ENCODE measurements at places on chromosomes 3 and 15.

DNA sequence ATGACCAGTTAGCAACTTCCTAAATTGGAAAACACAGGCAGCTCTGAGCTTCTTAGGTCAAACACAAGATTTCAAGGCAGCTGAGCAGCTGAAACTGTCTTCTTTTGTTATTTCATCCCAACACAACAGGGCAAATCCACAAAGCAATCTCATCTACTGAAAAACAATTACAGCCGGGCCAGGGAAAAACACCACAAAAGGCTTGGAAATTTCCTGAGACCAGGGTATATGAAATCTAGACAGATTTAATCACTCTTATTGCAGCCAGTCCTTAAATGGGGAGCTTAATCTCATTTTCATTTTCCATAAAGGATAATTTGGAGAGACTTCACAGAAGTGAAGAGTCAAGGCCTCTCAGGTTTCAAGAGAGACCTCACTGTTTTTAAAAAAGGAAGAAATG is 181.8 kb downstream of the SSR3 start:
- no peak for DNase-seq

- no peak for DNase-seq
These were observed 85.3 kb downstream of the ASB7 start for GRCh38 chr15:100687582-100688141.

GRCh38 chr15:51267703-51268083 is 70.7 kb downstream of the CYP19A1 start:
- DNase-seq = no peak

DNA sequence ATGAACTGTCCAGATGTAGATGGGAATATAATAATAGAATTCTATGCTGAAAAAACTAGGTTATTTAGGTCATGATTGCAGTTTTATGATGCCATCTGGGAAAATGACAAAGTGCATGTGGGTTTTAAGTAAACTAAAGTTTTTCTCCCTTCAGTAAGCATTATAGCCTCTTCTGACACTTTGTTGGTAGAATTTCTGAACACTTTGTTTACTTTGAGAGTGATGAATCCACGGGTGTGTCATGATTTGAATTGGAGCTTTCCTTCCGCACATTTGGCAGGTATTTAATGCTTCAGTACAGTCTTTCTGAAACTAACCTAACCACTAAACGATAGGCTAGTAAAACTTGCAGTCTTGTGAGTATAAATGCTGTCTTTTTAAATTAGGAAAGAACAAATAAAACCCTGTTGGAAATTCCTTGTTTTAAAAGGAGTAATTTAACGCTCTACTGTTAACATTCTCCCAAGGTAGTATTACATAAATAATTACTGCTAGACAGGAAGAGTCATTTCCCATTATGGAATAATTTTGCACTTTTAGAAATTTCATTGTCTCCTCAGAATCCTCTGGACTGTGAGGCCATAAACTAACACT is 7.0 kb downstream of the FILIP1L start:
- no peak for DNase-seq

- DNase-seq = no peak
These were observed 853.8 kb downstream of the IGSF11 start for GRCh38 chr3:118180853-118181252.
